ENCODE measurements at places on chromosomes 12 and 14.
A peak's percentile ranks its signal among the peaks of the same experiment; 100 is the strongest.

DNA sequence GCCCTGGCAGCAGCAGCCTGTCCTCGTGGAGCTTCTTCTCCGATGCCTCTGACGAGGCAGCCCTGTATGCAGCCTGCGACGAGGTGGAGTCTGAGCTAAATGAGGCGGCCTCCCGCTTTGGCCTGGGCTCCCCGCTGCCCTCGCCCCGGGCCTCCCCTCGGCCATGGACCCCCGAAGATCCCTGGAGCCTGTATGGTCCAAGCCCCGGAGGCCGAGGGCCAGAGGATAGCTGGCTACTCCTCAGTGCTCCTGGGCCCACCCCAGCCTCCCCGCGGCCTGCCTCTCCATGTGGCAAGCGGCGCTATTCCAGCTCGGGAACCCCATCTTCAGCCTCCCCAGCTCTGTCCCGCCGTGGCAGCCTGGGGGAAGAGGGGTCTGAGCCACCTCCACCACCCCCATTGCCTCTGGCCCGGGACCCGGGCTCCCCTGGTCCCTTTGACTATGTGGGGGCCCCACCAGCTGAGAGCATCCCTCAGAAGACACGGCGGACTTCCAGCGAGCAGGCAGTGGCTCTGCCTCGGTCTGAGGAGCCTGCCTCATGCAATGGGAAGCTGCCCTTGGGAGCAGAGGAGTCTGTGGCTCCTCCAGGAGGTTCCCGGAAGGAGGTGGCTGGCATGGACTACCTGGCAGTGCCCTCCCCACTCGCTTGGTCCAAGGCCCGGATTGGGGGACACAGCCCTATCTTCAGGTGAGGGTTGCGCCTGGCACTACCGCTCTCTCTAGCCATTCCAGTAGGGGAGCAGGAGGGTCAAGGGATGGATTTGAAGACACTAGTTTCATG, 2.1 kb downstream of the NFATC4 start:
- no peak for DNase-seq

DNA sequence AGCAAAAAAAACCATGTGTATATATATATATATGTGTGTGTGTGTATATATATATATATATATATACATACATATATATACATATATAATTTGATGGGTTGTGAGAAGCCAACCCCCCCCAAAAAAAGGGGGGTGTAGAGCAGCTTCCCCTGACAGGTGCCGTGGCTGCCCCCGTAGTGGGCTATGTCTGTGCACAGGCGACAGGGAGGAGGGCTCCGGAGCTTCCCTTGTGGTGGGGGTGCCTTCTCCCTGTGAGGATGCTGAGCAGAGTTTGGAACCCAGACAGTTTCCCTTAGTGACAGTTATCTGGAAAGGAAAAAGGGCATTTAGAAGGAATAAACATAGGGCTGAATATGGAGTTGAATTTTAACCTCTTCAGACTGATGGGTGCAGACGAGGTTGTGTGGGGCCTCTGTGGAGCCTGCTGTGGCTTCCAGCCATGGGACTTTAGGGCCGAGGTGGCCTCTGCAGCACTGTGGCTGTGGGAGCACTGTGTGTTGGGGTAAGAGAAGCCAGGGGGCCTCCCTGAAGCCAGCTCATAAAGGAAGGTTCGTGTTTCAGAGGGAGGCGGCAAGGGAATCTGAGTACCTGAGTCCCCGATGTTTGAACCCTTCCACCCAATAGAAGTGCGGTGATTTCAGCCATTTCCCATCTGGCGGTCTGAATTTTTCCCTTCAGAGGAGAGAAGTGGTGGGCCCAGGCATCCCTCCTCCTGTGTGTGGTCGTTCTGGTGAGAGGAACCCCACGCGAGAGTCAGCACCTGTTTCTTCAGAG, 19.8 kb downstream of the XRCC3 start:
- no peak for DNase-seq

DNA sequence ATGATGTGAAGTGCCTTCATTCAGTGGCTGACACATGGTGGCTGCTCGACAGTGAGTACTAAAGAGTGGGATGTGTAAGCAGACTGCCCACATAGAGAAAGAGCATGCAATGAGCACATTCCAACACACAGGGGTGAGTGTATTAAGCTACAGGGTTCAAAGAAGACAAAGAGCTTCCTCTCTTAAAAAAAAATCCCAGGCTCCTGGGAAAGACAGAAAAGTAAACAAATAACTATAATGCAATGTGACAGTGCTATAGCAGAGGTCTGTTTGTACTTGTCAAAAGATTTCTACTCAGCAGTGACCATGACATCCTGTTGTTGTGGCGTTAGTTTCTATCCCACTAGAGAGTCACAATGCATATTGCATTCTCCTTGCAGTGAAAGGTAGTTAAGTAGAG, 12.4 kb upstream of the PCNX1 start:
- no peak for DNase-seq

- no peak for DNase-seq
These were observed 9.0 kb upstream of the KRT4 start for GRCh38 chr12:52822771-52823510.

GRCh38 chr14:82872494-82872893, 1338.8 kb upstream of the SEL1L start:
- peak; percentile 37 for DNase-seq

All from NB4 (cell line).